Kidney glomerular epithelial cell (primary cell): ENCODE measurements at places on chromosomes 7 and 10.

- DNase-seq = no peak
Measured at GRCh38 chr10:62079885-62080559, 178.5 kb downstream of the ARID5B start.

DNA sequence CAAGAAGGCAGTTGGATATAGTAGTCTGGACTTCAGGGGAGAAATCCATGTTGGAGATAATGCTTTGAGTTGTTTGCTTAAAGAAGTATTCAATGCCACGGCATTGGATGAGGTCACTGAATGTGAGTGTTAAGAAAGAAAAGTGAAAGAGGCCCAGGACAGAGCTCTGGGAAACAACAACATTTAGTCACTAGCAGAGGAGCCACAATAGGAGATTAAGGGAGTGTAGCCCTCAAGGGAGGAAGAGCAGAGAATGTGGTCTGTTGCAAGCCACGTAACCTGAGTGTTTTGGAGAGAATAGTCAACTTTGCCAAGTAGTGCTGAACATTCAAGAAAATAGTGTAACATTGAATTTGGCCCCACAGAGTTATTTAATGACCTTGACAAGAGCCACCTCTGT is 114.7 kb downstream of the MYO3A start:
- no peak for DNase-seq

- DNase-seq = no peak
Measured at GRCh38 chr10:34046506-34047034, 712.1 kb upstream of the NRP1 start.

GRCh38 chr10:131656009-131656408 is 244.8 kb upstream of the PPP2R2D start:
- DNase-seq = no peak

GRCh38 chr10:92810934-92811532 is 37.3 kb upstream of the EXOC6 start:
- DNase-seq = no peak

DNA sequence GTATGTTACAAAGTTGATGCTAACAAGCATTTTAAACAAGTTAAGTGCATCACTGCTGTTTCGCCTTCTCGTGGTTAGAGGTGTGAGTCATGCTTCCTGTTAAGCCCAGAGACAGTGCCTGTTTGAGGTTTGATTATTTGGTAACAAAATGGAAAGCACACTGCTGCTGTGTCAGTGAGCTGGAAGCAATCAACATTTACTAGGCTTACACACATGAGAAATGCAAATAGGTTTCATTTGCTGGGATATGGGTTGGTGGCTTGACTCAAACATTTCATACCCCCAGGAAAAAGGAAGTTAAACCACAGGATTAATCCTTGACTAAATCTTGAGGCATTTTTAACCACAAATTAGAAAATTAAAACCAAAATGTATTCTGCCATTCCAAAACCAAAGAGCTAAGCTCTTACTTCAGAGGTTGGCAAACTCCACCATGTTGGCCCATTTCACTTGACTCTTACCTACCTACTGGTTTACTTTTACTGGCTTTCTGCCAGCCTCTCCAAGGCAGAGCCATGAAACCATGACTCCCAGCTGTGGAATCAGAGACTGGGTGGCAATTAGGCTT is 139.2 kb downstream of the ETV1 start:
- DNase-seq = peak; percentile 72

- no peak for DNase-seq
Measured at GRCh38 chr7:15332956-15333355, 228.9 kb downstream of the AGMO start.

DNA sequence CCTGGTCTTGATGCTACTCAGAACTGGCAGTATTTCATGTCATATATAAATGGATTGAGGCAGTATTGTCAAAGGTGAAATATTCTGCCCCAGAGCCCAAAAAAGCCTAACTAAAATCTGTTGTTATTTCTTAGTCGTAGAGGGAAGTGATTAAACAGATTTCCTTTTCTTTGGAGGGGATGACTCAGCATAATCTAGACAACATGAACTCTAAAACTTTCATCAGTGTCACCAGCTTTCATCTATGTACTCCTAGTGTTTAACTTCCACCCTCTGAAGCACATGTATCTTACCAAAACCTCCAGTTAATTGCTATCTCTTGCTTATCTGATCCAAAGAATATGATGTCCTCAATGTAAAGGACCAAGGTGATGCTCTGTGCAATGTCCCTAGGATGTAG is 97.1 kb upstream of the ARID5B start:
- DNase-seq = no peak

DNA sequence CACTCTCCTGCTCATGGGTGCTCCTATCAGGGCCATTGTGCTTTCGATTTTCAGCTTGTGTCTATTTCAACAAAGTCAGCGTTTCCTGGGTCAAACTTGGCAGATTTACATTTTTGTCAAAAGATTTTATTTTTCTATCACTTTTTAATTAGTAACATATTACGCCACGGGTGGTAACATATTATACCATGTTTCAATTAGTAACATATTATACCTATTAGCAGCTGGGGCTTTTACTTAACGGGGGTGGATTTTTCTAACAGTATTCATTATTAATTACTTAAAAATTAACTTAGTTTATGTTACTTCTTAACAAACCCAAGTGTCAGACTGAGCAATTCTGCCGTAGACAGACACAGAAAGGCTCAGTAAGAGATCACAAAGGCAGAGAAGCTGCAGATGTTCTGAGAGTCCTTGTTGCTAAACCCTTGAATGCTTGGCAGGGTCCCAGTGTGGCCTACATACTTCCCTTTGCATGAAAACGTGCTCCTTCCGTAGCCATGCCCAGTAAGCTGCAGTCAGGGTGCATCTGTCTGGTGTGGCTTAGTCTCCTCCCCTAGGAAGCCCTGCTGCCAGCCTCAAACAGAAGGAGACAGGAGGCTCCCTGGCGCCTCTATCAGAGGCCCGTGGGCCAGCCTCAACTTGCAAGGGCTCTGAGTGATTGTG is 263.1 kb upstream of the CXCL12 start:
- DNase-seq = peak; percentile 79

- DNase-seq = no peak
Measured at GRCh38 chr7:69801729-69802682, 203.7 kb downstream of the AUTS2 start.

- no peak for DNase-seq
Measured at GRCh38 chr7:80686576-80686975, 48.1 kb downstream of the CD36 start.

- no peak for DNase-seq
Measured at GRCh38 chr7:23249486-23249885, 2.9 kb downstream of the GPNMB start.

- peak; percentile 27 for DNase-seq
Measured at GRCh38 chr10:104054430-104054829, 31.2 kb downstream of the COL17A1 start.
